Small intestine (tissue), 16 donors: ENCODE measurements at places on chromosomes 1 and 21.

DNA sequence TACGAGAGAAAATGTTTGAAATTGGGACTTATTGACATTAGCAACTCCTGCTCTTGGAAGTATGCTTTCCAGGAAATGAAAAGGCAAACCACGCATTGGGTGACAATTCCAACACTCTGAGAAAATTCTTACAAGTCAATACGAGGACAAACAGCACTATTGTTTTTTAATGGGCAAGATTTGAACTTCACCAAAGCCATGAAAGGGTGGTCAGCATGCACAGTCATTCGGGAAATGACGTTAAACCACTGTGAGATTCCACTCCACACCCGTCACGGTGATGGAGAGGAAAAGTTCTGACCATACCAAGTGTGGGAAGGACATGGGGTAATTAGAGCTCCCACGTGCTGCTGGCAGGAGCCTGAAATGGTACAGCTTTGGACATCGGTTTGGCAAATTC lies 12.2 kb upstream of the PRXL2B start:
- no peak for DNase-seq

DNA sequence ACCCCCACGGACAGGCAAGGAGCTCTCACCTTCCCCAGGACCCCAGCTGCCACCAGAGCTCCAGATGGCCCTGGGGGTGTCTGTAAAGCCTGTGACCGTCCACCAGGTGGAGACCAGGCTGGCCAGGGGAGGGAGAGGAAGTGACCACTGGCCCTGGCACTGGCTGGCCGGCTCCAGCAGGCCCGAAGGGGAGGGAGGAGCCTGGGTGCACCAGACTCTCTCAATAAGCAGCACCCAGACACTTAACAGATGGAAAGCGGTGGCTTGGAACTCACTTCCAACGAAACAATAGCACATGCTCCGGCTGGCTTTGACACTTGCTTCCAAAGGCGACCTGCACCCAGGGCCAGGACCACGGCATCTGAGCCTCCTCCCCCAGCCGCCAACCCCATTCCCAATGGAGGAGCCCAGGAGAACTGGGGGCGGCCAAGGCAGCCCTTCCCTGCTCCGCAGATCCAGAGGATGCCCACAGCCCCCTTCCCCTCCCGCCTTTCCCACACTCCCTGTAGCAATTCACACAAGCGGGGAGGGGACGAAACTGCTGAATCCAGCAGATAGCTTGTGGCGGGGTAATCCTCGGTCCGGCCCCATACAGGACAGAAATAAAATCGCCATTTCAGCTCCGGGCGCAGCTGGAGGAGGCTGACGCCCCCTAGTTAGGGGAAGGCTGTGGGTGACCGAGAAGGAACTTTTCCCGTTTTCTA lies 742 bp upstream of the PDE9A start:
- peak; percentile 39 for DNase-seq

- DNase-seq: no peak
Measured at GRCh38 chr1:202989879-202990278, 17.3 kb upstream of the TMEM183A start.

DNA sequence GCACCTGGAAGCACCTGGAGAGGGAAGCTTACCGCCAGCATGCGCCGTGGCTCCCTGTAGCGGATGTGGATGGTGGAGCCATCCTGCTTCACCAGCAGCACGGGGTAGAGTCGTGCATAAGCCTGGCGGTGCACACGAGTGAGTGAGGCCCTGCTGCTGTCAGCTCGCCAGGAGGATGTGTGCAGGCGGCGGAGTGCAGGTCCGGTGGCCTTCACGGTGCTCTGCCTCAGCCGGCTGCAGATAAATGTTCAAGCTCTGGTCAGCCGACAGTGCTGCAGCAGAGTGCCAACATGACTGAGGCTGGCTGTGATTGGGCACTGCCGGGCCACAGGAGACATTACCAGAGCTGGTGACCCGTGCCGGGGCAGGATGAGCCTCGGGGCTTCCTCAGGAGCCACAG lies 1.5 kb downstream of the MRPL55 start:
- DNase-seq: no peak

- peak; percentile 98 for DNase-seq
Measured at GRCh38 chr1:244970744-244971551, 106.6 kb upstream of the HNRNPU start.

- no peak for DNase-seq
Measured at GRCh38 chr1:54372978-54373377, 33.2 kb downstream of the SSBP3 start.

- DNase-seq: no peak
Measured at GRCh38 chr1:187045371-187045770, 216.6 kb downstream of the PLA2G4A start.

DNA sequence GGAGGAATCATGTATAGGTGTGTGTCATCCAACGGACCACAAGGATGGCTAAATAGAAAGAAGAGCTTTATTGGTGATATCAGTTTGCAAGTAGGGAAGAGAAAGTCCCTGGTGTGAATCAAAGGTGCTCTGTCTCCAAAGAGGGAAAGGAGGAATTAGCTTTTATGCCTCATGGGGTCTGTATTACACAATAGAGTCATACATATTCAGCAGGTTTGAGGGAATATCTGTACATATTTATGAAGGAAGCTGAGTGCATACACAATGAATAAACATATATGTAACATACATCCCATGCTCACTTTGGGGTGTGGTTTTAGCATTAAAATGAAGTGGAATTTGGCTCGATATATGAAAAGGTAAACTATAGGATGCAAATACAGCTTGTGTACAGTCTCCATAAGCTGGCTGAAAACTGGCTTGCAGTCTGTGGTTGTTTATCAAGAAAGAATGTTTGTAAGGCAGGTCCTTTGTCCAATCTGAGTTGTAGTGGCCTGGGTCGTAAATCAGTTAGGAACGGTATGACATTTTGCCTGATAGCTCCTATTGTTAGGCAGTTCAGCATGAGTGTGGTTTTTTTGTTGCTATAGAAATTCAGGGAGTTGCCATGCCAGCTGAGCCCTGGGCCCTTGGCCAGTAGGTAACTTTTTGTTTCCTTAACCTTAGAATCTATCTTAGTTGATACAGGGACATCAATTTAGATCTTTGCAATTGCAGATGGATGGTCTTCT lies 198.0 kb upstream of the ZP4 start:
- no peak for DNase-seq

- no peak for DNase-seq
Measured at GRCh38 chr1:150295476-150295875, 1.8 kb downstream of the MRPS21 start.

DNA sequence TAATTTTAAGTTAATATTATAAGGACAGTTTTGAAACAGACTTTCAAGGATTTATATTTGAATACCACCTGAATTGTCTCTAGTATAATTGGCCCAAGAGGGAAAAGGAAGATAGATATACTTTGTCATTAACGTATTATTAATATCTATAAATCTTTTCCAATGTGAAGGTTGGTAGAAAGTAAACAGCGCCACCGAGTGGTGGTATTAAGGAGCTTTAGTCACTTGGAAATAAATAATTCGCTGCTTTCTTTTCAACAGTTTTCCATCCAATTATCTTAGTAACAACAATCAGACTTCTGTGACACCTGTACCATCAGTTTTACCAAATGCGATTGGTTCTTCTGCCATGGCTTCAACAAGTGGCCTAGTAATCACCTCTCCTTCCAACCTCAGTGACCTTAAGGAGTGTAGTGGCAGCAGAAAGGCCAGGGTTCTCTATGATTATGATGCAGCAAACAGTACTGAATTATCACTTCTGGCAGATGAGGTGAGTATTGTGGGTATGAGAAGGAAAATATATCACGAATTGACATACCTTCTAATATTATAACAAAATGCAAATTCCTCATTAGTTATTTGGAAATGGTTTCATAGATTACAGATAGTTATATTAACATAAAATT lies 37.7 kb downstream of the SH3GLB1 start:
- DNase-seq: peak; percentile 51

- no peak for DNase-seq
Measured at GRCh38 chr1:30724175-30724574, 790 bp upstream of the MATN1 start.

DNA sequence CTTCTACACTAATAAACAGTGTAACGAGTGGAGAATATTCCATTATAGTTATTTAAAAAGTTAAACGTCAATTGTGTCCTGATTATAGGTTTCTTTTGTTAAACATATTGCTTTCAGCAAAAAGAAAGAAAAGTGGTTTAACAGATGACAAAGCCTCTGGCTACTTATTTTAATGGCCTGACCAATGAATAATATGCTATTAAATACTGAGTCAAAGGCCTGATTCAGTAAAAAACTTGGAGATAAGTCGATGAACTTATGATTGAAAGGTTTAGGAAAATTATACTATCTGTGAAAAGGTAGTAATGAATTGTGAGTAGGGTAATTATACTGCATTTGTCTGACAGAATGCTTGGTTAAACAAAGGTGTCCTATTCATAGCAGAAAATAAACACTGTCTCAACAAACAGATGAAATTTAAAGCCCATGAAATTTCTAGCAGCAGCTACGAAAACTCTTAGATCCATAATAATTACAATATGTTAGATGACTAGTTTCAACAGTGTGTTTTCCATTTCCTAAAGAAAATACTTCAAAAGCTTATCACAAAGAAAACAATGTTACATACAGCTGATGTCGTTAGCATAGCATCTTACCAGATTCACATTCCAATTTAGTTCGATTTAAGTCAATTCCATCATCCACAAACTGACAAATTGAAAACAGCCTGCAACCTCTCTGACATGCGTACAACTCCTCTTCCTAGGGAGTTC lies 6.2 kb downstream of the TMEM59 start:
- DNase-seq: no peak

- DNase-seq: peak; percentile 7
Measured at GRCh38 chr1:4267381-4268261, 367.5 kb upstream of the C1orf174 start.

DNA sequence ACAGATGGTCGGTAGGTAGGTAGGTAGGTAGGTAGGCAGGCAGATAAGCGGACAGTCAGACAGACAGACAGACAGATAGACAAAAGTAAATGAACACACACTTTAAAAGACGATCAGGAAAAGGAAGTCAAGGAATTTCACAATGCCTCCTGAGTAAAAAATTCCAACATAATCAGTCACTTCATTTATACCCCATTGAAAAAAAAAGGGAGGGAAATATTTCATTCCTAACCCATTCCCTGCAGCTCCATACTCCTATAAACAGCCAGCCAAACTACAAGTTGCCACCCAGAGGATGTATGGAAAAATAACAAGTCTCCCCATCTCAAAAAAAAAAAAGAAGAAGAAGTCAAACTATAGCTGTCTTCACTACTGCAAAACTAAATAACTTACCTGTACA lies 43.4 kb downstream of the ZZZ3 start:
- no peak for DNase-seq

GRCh38 chr1:201783572-201783971 lies 45.4 kb upstream of the IPO9 start:
- no peak for DNase-seq

DNA sequence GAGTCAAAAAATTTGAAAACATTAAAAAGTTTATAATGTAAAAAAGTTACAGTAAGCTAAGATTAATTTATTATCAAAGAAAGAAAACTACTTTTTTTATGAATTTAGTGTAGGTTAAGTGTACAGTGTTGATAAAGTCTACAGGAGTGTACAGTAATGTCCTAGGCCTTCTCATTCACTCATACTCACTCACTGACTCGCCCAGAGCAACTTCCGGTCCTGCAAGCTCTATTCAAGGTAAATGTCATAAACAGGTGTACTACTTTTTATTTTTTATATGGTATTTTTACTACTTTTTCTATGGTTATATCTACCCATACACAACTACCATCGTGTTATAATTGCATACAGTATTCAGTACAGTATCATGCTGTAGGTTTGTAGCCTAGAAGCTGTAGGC lies 49.6 kb downstream of the TBX19 start:
- no peak for DNase-seq

GRCh38 chr1:235325139-235325538 lies 2.8 kb downstream of the ARID4B start:
- no peak for DNase-seq

DNA sequence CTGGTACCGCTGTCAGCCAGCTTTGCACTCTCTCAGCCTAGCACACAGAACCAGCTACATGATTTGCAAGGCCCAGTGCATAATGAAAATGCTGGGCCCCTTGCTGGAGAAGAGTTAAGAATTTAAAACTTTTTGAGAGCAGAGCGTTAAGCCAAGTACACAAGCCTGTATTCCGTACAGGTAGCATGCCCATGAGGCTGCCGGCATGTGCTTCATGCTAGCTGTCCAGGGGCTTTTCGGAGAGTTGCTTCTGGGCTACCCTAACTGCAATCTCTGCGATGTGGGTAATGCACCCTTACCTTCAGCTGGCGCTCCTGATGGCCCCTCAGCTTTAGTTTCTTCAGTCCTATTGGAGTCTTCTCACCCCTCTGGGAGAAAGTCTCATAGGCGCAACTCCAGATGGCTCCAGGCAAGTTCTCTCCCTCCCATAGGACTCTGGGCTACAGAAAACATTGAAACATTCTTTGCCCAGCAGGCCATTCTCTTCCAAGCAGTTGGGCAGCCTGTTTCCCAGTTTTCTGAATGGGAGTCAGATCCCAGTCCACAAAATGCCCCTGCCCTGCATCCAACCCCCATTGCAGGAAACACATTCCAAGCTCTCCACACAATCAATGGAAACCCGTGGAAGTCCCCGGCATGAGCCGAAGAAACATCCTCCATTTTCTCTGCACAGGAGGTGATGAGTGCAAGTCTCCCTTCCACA lies 5.7 kb upstream of the AKT3 start:
- no peak for DNase-seq

GRCh38 chr1:215475796-215476481 lies 91.2 kb upstream of the KCTD3 start:
- DNase-seq: no peak

DNA sequence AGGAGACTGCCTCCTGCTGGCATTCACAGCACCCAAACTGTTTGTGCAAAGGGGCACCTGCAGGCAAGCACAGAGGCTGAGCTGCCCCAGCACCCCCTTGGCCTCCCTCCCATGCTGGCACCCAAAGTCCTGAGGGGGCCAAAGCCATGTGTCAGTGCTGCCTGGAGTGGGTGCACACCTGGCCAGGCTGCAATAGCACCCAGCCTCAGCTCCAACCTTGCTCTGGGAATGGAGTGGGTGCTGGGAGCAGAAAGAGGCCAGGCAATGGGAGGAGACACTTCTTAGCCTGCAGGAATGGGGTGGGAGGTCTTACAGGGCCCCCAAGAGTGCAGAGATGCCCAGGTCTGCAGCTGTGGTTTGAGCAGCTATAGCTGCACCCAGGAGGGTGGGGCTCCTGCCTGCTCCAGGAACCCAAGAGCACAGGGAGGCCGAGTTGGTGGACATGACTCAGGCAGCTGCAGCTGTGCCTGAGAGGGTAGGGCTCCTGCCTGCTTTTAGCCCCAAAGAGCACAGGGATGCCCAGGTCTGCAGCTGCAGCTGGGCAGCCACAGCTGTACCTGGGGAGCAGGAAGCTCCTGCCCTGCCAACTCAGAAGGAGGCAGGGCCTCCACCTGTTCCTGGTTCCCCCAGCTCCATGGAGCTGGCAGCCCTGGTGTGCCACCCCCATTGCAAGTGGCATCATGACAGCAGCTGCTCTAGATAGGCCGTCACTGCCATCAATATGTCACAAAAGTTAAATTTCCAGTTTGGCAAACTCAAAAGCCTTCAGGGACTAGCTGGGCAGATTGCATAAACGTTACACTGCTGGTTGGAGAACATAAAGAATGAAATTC lies 5.3 kb upstream of the CHD1L start:
- DNase-seq: peak; percentile 46

- DNase-seq: no peak
Measured at GRCh38 chr1:56311766-56312165, 267.6 kb downstream of the PLPP3 start.
